H4 (cell line): ENCODE measurements at places on chromosomes 16 and 17. TPM values are rescaled to one million over a fixed set of nuclear protein-coding genes. Genes with fewer than 3 reads are reported as not detected.

The SCARF1 gene
- 0.06 TPM in 1 of 2 replicates, not detected in the other for total RNA-seq

The ANKRD40CL gene
- total RNA-seq = not detected in 2 replicates

The MIEF2 gene
- 4.1 and 5.0 TPM in 2 replicates for total RNA-seq

The CCL11 gene
- total RNA-seq = not detected in 2 replicates

The CFAP97D1 gene
- not detected in 2 replicates for total RNA-seq

The EVPLL gene
- 0.35 TPM in 1 of 2 replicates, not detected in the other for total RNA-seq

The PRSS27 gene
- total RNA-seq = 0.02 and 0.46 TPM in 2 replicates

The ITGAX gene
- total RNA-seq = 1.8 and 4.4 TPM in 2 replicates

The MIS12 gene
- 22.4 and 22.9 TPM in 2 replicates for total RNA-seq

The PIEZO1 gene
- 35.6 and 47.1 TPM in 2 replicates for total RNA-seq

The FOXL1 gene
- 0.75 and 0.86 TPM in 2 replicates for total RNA-seq

The TEKT5 gene
- total RNA-seq = not detected in 2 replicates

The PTGES3L gene
- 0.19 TPM in 1 of 2 replicates, not detected in the other for total RNA-seq

The NEUROD2 gene
- total RNA-seq = 0.02 TPM in 1 of 2 replicates, not detected in the other

The RAPGEFL1 gene
- 0.23 and 0.74 TPM in 2 replicates for total RNA-seq

The KRTAP2-3 gene
- 0.21 TPM in 1 of 2 replicates, not detected in the other for total RNA-seq

The DCUN1D3 gene
- total RNA-seq = 8.3 and 9.3 TPM in 2 replicates

The SULT1A1 gene
- 50.4 and 51.9 TPM in 2 replicates for total RNA-seq

The SCNN1B gene
- not detected in 2 replicates for total RNA-seq

The SLC2A4 gene
- 0.17 and 0.23 TPM in 2 replicates for total RNA-seq

The RNF222 gene
- total RNA-seq = not detected in 2 replicates

The KRTAP4-3 gene
- total RNA-seq = not detected in 2 replicates

The DGKE gene
- total RNA-seq = 0.37 and 0.64 TPM in 2 replicates

The GUCY2D gene
- not detected in 2 replicates for total RNA-seq

The NOTUM gene
- 0.06 and 0.45 TPM in 2 replicates for total RNA-seq

The EPX gene
- 0.08 TPM in 1 of 2 replicates, not detected in the other for total RNA-seq

The KRT12 gene
- total RNA-seq = not detected in 2 replicates
